Activated T-cell treated with anti-CD3 and anti-CD28 coated beads, Interleukin-2, amount 50 U/mL, for 4 hours (primary cell): ENCODE measurements at places on chromosomes 2 and 18. TPM values are rescaled to one million over a fixed set of nuclear protein-coding genes. Genes with fewer than 3 reads are reported as not detected.

Gene AAMP
- 131 TPM for total RNA-seq

Gene PIEZO2
- total RNA-seq = 0.35 TPM

Gene NEU2
- total RNA-seq = not detected

- DNase-seq = no peak
Observed at GRCh38 chr2:68730828-68731227, 3.8 kb upstream of the ARHGAP25 start.

DNA sequence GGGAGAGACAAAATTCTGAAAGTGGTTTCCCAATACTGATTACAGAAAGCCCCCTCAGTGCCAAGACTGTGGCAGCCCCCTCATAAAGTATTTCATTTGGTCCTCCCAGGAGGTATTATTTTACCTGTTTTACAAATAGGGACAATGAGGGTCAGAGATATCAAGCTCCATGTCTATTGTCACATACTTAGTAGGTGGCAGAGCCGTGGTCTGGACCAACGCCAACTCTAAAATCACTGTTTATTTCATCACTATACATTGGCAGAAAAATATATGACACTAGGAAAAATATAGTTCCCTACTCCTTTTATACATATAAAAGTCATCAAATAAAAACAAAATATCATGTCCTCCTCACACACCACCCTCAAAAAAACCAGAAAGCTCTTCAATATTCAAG is 68.6 kb downstream of the DHRS9 start:
- no peak for DNase-seq

DNA sequence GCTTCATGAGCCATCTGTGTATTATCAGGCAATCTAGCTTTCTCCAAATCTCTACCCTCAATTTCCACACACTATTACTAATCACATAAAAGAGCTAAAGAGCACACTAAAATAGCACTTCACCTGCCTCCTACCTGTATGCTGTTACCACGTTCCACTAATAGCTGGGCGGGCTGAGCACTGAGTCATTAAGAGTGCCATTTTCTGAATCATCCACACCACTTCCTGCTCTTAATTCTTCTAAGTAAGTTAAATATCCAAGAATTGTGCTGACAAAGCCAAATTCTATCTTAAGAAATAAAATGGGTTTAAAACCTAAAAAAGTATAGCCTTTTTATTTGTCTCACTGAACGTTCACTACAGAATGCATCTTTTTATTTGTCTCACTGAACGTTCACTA is 35.7 kb downstream of the NOL10 start:
- DNase-seq = peak; percentile 58

DNA sequence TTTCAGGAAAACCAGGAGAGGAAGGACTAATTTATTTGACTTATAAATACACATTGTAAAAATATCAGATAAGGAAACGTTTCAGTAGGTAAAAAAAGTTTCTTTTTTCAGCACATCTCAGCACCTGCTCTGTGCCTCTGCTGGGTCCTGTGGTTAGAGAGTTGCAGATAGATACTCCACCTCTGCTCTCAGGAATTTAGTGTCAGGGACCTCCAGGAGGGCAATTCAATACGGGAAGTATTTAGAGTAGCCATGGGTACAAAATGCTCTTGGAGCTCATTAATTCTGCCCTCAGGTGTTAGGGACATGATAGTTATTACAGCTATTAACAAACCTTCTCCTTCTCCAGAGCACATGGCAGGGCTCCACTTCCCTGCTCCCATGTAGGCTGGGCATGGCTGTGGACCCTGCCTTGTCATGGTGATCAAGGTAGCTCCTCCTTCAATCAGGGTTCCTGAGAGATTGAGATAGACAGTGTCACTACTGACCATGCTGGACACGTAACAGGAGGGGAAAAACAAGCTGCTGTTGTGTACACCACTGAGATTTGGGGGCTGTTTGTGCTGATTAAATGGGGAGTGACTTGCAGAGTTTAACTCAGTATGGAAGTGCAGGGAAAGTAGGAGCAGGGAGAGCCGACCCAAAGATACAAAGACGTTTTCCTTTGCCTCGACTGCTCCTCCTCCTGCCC is 185.6 kb upstream of the COPS8 start:
- DNase-seq = no peak

- DNase-seq = no peak
Observed at GRCh38 chr2:85778646-85779379, 25.0 kb downstream of the ATOH8 start.

DNA sequence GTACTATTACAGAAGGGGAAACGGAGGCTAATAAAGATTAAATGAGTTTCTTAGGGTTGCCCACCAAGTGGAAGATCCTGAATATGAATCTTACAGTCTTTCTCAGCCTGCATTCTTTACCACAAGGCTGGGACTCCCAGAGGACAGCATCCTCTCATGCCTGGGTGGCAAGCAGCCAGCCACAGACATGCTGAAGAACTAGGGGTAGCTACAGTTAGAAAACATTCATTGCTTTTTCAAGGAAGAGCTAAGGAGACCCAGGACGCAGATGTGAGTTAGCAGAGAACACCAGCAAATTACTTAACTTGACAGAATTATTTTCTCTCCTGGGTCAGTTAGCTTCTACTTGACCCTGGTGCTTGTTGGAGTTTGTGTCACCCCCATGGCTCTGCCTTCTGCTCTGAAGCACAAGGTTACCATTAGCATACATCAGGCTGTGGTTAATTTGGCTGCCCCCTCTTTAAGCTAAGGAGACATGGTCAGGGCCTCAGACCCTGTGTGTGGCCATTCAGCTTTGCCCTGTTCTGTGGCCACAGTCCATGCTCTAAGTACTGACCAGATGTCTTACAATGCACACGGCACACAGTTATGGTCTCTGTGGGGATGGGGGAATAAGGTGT is 132.3 kb upstream of the TNP1 start:
- no peak for DNase-seq

GRCh38 chr2:2233171-2233826 is 97.8 kb downstream of the MYT1L start:
- no peak for DNase-seq

GRCh38 chr2:39435741-39436591 is 1.1 kb downstream of the MAP4K3 start:
- no peak for DNase-seq

DNA sequence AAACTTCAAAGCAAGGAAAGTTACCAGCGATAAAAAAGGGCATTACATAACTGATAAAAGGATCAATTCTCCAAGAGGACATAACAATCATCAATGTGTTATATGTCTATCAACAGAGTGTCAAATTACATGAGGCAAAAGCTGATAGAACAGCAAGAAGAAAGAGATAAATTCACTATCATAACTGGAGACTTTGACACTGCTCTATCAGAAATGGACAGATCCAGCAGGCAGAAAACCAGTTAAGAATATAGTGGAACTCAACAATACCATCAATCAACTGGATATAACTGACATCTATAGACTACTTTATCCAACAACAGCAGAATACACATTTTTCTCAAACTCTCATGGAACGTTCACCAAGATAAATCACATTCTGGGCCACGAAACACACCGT is 65.0 kb downstream of the ROCK2 start:
- no peak for DNase-seq

GRCh38 chr2:196276421-196276820 is 105.0 kb upstream of the STK17B start:
- no peak for DNase-seq

GRCh38 chr2:108223573-108223972 is 16.2 kb upstream of the SULT1C3 start:
- DNase-seq = no peak

DNA sequence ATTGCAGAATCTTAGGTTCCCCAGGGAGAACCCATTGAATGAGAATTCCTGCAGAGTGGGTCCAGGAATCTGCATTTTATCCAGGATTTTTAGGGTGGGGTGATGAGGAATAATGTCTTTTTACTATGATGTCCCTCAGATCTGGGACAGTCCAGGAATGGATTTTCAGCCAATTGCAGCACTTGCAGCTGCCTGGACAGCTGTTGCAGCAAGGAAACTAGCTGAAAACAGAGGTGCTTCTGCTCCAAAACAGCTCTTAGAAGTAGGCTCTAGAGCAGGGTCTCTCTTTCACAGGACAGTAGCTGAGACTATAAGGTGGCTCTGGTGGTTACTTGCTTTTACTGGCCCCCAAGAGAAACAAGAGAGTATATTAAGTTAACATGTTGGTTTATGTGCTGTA is 9.1 kb downstream of the GLI2 start:
- DNase-seq = no peak
